AG08395 (cell line): ENCODE measurements at places on chromosomes 6 and 20.
A peak's percentile ranks its signal among the peaks of the same experiment; 100 is the strongest.

DNA sequence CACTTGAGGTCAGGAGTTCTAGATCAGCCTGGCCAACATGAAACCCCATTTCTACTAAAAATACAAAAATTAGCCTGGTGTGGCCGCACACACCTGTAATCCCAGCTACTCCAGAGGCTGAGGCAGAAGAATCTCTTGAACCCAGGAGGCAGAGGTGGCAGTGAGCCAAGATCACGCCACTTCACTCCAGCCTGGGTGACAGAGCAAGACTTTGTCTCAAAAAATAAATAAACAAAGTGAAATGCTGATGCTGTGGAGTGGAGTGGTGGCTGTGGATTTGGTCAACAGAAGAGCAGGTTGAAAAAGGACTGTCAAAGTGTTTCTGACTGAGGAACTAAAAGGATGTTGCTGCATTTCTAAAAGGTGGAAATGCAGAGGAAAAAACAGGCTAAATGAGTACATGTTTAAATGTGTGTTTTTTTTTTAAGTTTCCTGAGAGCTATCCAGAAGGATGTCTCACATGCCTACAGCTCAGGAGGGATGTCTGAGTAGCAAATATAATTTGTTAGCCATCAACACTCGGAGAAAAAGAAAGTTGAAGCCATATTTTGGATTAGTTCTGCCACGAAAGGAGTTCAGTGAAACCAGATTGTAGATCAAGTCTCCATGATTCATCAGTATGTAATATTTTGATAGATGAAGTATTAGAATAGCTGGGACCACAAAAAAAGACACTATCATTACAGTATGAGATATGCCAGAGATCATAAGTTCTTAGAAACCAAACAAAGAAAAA lies 621.1 kb upstream of the ADGRB3 start:
- DNase-seq = no peak

- peak; percentile 29 for DNase-seq
Measured at GRCh38 chr6:80742481-80742880, 636.0 kb downstream of the BCKDHB start.

- DNase-seq = no peak
Measured at GRCh38 chr6:27290065-27290849, 21.8 kb downstream of the POM121L2 start.

DNA sequence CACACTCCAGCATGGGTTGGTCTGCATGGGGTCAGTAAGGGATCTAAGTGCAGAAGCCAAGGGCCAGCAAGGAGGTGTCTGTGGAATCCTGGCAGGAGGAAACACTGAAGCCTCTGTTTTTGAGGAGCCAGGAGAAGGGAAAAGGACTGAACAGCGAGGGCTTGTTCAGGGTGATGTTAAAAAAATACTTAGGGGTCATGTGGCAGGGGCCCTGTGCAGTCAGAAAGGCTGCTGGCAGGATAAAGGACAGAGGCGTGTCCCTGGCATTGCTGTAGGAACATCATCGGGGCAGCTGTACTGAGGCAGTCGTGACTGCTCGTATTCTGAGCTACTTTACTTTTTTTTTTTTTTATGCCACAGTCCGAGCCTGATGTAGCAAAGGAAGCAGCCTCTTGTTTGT lies 127.1 kb upstream of the ZFP64 start:
- no peak for DNase-seq

GRCh38 chr20:49578436-49578835 lies 10.5 kb upstream of the PTGIS start:
- DNase-seq = no peak
